Neural progenitor cell (in vitro differentiated cells): ENCODE measurements at places on chromosomes 6 and 20. TPM values are rescaled to one million over a fixed set of nuclear protein-coding genes. Genes with fewer than 3 reads are reported as not detected.

The MUC22 gene
- 0.03 TPM in 1 of 2 replicates, not detected in the other for total RNA-seq

The BIRC7 gene
- not detected in 2 replicates for total RNA-seq

The TFAP2B gene
- 0.15 TPM in 1 of 2 replicates, not detected in the other for total RNA-seq

The RIN2 gene
- 5.5 and 7.2 TPM in 2 replicates for total RNA-seq

The STMND1 gene
- total RNA-seq = not detected in 2 replicates

The FAM83C gene
- not detected in 2 replicates for total RNA-seq

The GPR6 gene
- not detected in 2 replicates for total RNA-seq

The HCRTR2 gene
- 0.06 TPM in 1 of 2 replicates, not detected in the other for total RNA-seq

The GINS1 gene
- total RNA-seq = 51.4 and 69.6 TPM in 2 replicates

The VNN1 gene
- not detected in 2 replicates for total RNA-seq

The SLC12A5 gene
- total RNA-seq = 0.37 and 0.77 TPM in 2 replicates

The SLC24A3 gene
- total RNA-seq = 0.21 and 0.31 TPM in 2 replicates

The RBPJL gene
- total RNA-seq = not detected in 2 replicates

The THEMIS gene
- total RNA-seq = not detected in 2 replicates

The LPA gene
- total RNA-seq = not detected in 2 replicates

The SAMD3 gene
- total RNA-seq = 0.19 and 2.0 TPM in 2 replicates

The GSTA1 gene
- total RNA-seq = not detected in 2 replicates

The SLC22A16 gene
- total RNA-seq = not detected in 2 replicates

The FHL5 gene
- not detected in 2 replicates for total RNA-seq

The EEF1A2 gene
- 0.54 and 1.5 TPM in 2 replicates for total RNA-seq

The CD24 gene
- 330 and 448 TPM in 2 replicates for total RNA-seq

The TUBB1 gene
- not detected in 2 replicates for total RNA-seq

The CBLN4 gene
- total RNA-seq = not detected in 2 replicates

The RAET1L gene
- not detected in 2 replicates for total RNA-seq

The FAM229B gene
- 14.1 and 32.2 TPM in 2 replicates for total RNA-seq

The POU3F2 gene
- total RNA-seq = 8.8 and 12.2 TPM in 2 replicates

The FOXQ1 gene
- total RNA-seq = not detected in 2 replicates

The F13A1 gene
- 1.7 and 3.6 TPM in 2 replicates for total RNA-seq

The ASIP gene
- total RNA-seq = not detected in 2 replicates

The SIRPD gene
- not detected in 2 replicates for total RNA-seq

The ID1 gene
- 80.8 and 133 TPM in 2 replicates for total RNA-seq

The SMOC2 gene
- total RNA-seq = 0.74 and 0.75 TPM in 2 replicates

The NKX2-4 gene
- total RNA-seq = not detected in 2 replicates

The STK4 gene
- 32.7 and 46.1 TPM in 2 replicates for total RNA-seq

The LBP gene
- not detected in 2 replicates for total RNA-seq

The SNTA1 gene
- total RNA-seq = 6.3 and 10.6 TPM in 2 replicates

The SLPI gene
- not detected in 2 replicates for total RNA-seq

The CST4 gene
- not detected in 2 replicates for total RNA-seq

The WFDC5 gene
- not detected in 2 replicates for total RNA-seq

The DSP gene
- 38.3 and 38.7 TPM in 2 replicates for total RNA-seq

The BNIP5 gene
- not detected in 2 replicates for total RNA-seq

The TMC2 gene
- not detected in 2 replicates for total RNA-seq

The CENPB gene
- 5.0 and 28.9 TPM in 2 replicates for total RNA-seq

The C4A gene
- 1.7 and 4.3 TPM in 2 replicates for total RNA-seq

The ANKRD66 gene
- not detected in 2 replicates for total RNA-seq

The NEURL2 gene
- 0.24 and 1.2 TPM in 2 replicates for total RNA-seq

The LHFPL5 gene
- not detected in 2 replicates for total RNA-seq

The MAFB gene
- 0.64 and 1.3 TPM in 2 replicates for total RNA-seq

The TREML2 gene
- total RNA-seq = not detected in 2 replicates

The DCDC2 gene
- not detected in 2 replicates for total RNA-seq

The LY6G6D gene
- 0.90 TPM in 1 of 2 replicates, not detected in the other for total RNA-seq

The ZNF341 gene
- 0.82 and 2.5 TPM in 2 replicates for total RNA-seq

The CTCFL gene
- total RNA-seq = 0.34 TPM in 1 of 2 replicates, not detected in the other
